ENCODE measurements at places on chromosomes 13 and 19. TPM values are rescaled to one million over a fixed set of nuclear protein-coding genes. Genes with fewer than 3 reads are reported as not detected.

ZNF536 gene
- 41.1 TPM for total RNA-seq

ZC3H13 gene
- total RNA-seq, result 34.3 TPM

TRPM4 gene
- 9.2 TPM for total RNA-seq

OR7D2 gene
- total RNA-seq, result 0.06 TPM

CBY2 gene
- total RNA-seq, result not detected
